ENCODE measurements at places on chromosomes 4 and X.

- DNase-seq: no peak
Observed at GRCh38 chr4:143291314-143291713, 45.4 kb upstream of the GAB1 start.

DNA sequence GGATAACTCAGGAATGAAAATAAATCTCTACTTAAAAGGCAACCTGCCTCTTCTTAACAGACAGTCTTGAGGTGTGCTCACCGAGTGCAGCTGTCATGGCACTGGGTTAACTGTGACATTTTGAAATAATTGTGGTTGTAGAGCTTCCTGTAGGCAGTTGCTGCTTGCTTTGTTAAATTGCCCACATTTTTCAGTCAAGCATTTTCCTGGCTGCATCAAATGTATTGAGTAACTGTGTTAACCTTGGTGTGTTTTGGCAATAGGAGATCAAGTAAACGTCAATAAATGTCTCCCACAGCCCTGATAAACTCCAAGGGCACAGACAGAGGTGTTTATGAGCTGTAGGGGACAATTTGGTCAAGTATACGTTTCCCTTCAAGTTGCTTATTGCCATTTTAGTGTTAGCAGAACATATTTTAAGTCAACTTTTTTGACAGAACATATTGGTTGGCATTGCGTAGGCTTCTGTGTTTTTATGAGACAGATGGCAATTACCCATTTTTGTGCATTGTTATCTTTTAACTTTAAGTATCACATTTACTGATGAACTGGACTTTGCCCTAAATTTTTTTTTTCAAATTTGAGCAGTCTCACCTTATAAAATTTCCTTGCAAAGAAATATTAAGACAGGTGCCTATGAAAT lies 527.4 kb downstream of the C4orf33 start:
- DNase-seq: no peak

DNA sequence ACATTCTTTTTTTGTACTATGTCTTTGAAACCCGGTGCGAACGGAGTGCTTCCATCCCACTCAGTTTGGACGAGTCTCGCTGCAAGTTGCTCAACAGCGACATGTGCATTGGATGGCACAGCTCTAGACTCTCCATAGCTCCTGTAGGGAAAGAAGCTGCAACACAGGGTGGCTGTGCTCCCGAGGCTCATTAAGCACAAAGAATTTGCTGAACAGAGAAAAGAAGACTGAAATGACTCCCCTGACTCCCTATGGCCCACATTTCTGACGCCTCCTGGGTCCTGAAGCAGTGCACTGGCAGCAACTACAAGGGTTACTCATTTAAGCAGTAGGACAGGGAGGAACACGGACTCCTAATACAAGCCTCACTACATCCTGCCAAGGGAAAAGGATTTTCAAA lies 127.4 kb downstream of the SH3RF1 start:
- DNase-seq: no peak

GRCh38 chr4:84582988-84583875 lies at the start of gene CDS1:
Gene CDS1 (plus strand): TSS chr4:84583127. CDS start chr4:84583402, 275 bp downstream.
- no peak for DNase-seq

- DNase-seq: no peak
Observed at GRCh38 chr4:81218206-81218605, 3.2 kb upstream of the PRKG2 start.

DNA sequence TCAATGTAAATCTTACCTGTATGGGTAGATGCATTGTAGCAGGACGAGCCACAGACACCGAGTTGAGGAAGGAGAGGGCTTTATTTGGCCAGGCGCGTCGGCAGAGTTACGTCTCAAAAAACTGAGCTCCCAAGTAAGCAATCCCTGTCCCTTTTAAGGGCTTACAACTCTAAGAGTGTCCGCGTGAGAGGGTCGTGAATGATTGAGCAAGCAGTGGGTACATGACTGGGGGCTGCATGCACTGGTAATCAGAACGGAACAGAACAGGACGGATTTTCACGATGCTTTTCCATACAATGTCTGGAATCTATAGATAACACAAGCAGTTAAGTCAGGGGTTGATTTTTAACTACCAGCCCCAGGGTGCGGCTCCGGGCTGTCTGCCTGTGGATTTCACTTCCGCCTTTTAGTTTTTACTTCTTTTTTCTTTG lies 524.9 kb upstream of the HTR2C start:
- DNase-seq: no peak

DNA sequence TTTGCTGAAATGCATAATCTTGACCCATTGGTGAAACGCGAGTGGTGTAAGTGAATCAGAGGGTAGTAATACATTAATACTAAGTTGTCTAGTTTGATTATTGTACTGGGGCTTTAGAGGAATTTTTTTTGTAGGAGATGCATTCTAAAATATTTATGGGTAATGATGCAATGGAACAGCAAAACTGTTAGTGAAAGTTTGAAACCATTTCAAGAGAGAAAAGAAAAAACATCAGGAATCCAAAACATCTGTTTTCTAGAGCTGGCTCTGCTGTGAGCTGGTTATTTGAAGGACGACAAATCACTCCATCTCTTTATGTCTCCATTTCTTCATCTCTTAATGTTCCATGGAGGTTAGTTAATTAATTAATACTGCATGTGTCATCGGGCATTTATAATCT lies 351.9 kb upstream of the FAT1 start:
- DNase-seq: no peak

GRCh38 chrX:154458954-154459778 lies 1.1 kb downstream of the PLXNA3 start:
- DNase-seq: peak; percentile 9

DNA sequence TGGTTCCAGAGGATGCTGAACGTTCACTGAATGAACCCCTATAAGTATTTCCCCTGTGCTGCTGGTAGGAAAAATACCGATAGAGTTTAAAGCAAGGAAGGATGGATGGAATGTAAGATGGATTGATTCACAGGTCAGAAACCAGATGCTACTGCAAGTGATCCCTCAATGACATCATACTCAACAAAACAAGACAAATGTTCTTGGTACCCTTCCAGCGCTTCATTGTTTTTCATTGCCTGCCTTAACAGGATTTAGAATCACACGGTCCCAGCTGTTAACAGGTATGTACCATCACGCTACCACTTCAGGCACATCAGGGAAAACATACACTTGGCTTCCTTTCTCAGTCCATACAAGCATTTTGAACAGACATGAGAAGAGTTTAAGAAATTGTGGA lies 118.1 kb upstream of the TLR3 start:
- DNase-seq: no peak

DNA sequence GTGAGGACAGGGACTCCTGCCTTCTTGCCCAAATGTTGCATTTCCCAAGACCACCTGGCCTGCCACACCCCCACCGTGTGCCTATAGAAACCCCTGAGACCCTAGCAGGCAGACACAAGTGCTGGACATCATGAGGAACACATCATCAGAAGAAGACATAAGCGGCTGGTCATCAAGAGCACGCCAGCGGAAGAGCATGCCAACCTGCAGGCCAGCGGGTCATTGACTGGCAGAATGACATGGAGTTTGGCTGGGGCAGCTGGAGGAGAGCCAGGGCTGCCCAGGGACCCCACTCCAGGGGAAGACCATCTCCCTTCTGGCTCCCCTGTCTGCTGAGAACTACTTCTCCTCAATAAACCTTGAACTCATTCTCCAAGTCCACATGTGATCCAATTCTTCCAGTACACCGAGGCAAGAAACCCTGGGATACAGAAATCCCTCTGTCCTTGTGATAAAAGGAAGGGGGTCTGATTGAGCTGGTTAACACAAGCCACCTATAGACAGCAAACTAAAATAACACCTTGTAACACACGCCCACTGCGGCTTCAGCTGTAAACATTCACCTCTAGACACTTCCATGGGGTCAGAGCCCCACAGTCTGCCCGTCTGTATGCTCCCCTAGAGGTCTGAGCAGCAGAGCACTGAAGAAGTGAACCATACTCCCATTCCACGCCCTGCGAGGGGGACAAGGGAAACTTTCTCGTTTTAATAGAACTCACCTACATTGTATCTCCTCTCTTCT lies 164.8 kb upstream of the EMCN start:
- no peak for DNase-seq

DNA sequence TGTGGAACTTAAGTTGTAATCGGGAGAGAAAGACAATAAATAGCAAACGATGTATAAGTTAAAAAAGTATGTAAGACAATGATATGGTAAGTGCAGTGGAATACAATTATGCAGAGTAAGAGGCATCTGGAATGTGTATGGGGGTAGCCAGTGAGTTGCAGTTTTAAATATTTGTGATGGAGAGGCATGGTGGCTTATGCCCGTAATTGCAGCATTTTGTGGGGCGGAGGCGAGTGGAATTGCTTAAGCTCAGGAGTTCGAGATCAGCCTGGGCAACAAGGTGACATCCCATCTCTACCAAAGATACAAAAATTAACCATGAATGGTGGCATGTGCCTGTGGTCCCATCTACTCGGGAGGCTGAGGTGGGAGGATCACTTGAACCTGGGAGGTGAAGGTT lies 52.5 kb upstream of the WDFY3 start:
- no peak for DNase-seq

GRCh38 chr4:155972098-155972497 lies 18.4 kb upstream of the CTSO start:
- no peak for DNase-seq

DNA sequence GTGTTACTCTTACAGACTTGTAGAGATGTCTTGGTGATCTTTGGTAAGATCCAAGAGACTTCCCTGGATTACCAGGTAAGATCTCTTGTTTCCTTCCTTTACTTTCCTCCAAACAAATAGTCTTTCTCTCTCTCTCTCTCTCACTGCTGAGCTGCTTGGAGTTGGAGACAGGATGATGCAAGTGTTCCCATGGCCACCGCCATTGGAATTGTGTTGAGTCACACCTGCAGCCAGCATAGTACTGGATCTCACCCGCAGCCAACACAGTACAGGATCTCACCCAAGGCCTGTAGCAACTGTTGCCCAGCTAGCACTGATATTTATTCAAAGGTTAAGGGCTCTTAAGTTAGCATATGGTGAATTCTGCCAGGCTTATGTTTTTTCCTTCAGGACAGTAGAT lies 1080.9 kb downstream of the FAT4 start:
- no peak for DNase-seq

- DNase-seq: no peak
Observed at GRCh38 chrX:78753571-78753970, 6.1 kb downstream of the LPAR4 start.

- no peak for DNase-seq
Observed at GRCh38 chr4:134695433-134695832, 493.8 kb upstream of the PABPC4L start.

GRCh38 chr4:3713817-3714641 lies 52.2 kb upstream of the ADRA2C start:
- no peak for DNase-seq

DNA sequence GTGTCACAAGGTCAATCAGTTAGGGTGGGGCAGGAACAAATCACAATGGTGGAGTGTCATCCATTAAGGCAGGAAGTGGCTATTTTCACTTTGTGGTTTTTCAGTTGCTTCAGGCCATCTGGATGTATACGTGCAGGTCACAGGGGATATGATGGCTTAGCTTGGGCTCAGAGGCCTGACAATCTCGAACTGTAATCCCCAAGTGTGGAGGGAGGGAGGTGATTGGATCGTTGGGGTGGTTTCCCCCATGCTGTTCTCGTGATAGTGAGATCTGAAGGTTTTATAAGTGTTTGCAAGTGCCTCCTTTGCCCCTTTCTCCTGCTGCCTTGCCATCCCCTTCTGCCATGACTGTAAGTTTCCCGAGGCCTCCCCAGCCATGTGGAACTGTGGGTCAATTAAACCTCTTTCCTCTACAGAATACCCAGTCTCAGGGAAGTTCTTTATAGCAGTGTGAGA lies 36.7 kb upstream of the STS start:
- DNase-seq: no peak

GRCh38 chrX:42047886-42048285 lies 124.5 kb upstream of the CASK start:
- no peak for DNase-seq

GRCh38 chr4:41322617-41323016 lies 65.9 kb downstream of the UCHL1 start:
- no peak for DNase-seq

DNA sequence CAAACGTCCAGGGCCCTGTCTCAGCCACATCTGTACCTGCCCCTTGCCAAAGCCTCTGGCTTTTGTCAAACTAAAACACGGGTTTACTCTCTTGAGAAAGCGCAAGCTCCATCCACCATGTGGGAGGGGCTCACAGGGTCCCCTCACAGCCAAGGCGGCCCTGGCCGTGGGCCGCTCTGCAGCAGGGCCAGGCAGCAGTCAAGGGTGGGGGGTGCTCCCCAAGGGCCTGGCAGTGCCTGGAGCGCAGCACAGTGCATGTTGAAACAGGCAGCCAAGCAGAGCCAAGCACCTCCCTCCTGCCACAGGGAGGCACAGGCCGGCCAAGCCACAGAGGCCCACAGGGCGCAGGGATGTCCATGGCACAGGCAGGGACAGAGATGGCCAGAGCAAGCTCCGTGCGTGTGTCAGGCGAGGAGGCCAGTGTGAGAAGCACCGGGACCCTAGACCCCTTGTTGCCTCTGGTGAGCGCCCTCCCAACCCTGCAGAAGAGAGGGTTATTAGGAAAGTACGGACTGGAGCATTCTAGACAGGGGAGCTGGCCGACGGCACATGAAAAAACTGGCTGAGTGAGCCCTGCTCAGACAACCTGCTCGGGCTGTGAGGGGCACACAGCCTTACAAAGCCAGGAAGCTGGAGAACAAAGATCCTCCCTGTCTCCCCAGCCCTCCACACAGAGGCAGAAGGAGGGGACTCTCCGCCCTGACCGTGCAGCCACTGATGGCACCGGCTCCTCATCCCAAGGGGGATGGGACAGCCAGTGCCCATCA lies 39.0 kb downstream of the FAM53A start:
- DNase-seq: peak; percentile 70

GRCh38 chr4:79397951-79398350 lies 10.1 kb downstream of the GK2 start:
- no peak for DNase-seq

DNA sequence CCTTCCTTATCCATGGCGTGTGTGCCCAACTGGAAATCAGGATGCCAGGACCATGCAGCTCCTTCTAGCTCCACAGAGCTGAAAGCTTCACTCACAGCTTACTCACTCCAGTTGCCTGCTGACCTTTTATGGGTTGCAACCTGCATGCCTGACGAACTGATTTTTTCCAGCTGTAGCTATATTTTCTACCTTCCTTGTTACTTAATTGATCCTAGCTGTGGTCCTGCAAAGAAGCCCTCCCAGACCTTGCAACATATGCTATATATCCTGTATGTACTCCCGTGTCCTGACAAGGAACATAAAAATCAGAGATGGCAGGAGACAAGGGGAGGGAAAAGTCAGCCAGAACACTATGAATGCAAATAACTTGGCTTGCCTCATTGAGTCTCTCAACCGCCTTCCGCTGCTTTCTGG lies 135.3 kb upstream of the LDB2 start:
- DNase-seq: no peak

GRCh38 chr4:41154010-41154813 lies 60.1 kb downstream of the APBB2 start:
- no peak for DNase-seq

DNA sequence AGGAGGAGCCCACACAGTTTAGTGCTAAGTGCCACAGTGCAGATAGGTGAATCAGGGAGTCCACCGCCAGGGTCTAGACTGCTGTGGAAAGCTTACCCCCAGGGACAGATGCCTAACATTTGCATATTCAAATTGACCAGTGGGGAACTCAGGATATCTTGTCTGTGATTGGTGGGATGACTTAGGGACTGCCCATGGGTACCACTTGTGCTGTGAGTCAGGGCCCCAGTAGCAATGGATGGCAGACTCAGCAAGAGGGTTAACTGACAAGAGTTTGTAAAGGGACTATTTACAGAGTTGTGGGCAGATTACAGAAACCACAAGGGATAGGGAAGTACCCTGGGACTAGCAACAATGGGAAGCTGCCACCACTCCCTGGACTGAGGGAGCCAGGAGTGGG lies 282.1 kb downstream of the BCOR start:
- DNase-seq: no peak

Data from anterior cingulate cortex (tissue), 58 donors.